Stimulated activated CD4-positive, alpha-beta T cell treated with anti-CD3 and anti-CD28 coated beads, TNF-alpha, amount 100 ng/mL, for 4 hours (primary cell): ENCODE measurements at places on chromosomes 5 and 9.

DNA sequence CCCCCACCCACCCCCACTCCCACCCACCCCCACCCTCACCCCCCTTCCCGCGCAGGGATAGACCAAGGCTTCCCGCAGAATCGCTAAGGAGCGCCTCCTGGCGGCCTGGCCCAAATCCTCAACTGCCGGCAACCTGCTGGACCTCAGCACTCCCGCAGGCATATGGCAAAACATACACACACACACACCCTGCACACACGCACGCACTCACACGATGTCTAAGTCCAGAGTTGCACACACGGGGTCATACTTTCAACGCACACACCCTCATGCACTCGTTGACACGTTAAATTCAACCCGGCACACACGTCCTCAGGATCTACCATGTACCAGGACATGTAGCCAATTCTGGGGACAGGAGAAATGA is 1.7 kb downstream of the CPLX2 start:
- DNase-seq = no peak

- no peak for DNase-seq
Observed at GRCh38 chr5:39140558-39141168, 66.5 kb upstream of the RICTOR start.

- no peak for DNase-seq
Observed at GRCh38 chr5:62419609-62420008, 7.0 kb downstream of the IPO11 start.

DNA sequence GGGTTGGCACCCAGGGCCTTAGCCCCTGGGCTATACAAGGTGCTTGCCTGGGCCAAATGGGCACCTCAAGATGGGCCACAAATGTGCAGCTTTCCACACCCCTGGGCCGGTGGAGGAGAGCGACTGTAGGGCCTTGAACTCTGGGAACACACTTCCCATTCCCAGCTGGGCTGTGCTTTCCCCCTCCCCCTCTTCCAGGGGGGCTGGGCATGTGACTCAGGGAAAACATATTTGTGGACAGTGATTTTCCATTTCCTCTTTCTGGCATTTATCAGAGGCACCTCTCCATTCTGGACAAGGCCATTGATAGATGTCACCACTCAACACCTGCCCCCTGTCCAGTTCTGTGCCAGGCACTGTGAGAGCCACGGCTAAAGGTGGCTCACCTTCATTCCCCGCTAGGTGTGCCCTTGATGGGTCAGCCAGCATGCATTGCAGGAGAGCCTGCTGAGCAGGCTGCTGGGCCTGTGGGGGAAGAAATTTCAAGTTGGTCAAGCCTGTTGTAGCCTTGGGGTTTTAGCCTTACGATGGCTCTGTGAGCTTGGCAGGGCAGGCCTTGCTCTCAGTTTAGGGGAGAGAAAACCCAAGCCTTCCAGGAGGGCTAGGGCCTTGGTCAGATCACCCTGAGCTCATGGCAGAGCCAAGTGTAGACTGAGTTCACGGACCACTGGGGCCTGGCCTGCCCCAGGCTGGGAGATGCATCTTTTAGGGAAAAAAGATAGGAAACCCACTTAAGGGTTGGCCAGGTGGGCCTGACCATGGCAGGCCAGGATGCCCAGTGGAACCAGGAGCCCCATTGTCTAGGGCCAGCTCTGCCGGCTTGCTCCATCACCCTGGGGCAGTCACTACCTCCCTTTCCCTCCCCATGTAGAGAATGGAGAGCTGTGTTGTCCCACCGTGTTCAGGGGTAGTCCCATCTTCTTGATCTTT is 113.9 kb downstream of the DAB2IP start:
- no peak for DNase-seq

DNA sequence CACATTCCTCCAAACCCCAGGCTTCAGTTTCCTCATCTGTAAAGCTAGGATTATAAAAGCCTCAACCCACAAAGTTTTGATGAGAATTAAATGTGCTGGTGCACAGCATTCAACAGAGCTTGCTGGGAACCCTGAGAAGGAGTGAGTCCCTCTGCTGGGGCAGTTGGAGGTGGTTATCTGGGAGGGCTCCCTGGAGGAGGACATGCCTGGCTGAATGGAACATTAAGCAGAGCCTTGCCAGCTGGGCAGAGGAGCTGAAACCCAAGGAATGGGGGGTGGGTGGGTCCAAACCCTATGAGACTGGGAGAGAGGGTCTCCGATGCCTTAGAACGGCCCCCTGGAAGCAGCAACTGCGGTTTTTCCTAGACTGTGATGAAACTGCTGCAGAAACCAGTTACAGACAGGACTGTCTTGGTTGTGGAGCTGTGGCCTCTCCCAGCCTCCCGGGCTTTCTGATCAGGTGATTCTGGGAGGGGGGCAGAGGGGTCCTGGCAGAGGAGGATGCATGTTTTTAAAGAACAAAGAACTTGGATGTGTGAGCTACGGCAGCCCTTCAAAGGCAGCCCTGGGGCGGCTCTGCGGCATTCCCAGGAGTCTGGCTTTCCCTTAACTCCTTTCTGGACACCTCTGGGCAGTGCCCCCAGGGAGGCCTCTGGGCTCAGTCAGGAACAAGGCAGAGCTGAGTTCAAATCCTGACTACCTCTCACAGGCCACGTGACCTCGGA is 20.8 kb downstream of the FIBCD1 start:
- DNase-seq = no peak

DNA sequence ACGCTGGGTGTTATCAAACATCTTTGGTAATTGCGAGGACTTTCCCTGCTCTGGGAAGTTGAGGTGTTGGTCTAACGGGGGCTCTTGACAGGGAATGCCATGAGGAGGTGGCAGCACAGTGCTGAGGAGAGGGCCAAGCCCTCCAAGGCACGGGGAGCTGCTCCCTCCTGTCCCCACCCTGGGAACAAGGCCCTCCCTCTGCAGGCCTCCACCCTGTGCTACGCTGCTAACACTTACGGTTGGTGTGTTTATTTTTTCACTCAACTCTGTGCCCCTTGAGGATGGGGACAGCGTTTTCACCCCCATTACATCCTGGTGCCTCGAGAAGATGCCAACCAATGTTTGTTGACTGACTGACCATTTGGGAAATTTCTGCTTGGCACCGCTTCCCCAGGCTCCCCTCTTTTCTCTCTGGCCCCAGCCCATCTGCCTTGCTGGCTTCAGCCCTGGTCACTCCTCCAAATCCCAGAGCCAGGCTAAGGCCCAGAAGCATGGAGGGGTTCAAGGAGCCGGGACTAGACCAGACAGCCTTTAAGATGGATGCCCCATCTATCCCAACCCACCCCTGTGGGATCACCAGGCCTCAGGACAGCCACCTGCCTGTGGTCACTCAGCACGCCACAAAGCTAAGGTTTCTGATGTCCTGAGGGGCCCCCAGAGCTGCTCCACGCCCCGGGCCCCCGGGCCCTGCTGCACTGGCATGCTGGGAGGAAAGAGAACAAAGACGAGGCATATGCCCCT is 125.7 kb downstream of the BARX1 start:
- no peak for DNase-seq

GRCh38 chr9:95078939-95079338 is 238.6 kb downstream of the FANCC start:
- no peak for DNase-seq

DNA sequence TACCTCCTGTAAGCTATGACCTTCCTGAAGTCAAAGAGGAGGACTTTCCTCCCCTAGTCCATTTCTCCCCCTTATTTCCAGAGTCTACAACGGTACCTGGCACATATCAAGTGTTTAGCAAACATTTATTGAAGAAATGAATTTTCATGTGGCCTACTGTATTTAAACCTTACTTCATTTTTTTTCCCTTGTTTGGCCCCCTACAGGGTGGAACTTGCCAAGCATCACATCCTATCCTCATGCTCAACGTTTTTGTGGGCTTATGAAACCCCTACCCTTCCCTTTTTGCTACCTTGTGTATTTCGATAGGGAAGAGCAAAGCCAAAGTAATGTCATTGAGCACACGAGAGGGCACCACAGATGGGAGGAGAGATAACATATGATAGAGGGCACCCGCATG is 1857.8 kb upstream of the WWC1 start:
- no peak for DNase-seq

- DNase-seq = no peak
Observed at GRCh38 chr5:147310059-147310704, 75.4 kb downstream of the STK32A start.

DNA sequence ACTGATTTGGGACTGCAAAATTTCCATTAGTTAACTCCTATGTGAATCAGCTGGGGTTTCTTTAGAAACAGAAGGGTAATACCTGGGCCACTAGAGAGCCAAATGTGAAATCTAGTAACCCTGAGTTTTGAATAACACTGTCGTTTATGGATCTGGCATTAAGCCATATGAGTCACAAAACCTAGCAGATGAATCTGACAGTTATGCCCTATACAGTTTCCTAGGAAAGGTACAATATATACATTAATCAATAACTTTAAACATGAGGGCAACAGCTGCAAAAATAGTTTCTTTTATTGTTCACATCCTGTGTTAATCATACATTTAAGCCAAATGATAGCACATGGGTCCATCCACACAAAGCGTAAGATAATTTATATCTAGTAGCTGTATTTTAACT is 56.9 kb downstream of the PAM start:
- no peak for DNase-seq

GRCh38 chr9:121071370-121071755 is 3.4 kb upstream of the CNTRL start:
- DNase-seq = no peak

DNA sequence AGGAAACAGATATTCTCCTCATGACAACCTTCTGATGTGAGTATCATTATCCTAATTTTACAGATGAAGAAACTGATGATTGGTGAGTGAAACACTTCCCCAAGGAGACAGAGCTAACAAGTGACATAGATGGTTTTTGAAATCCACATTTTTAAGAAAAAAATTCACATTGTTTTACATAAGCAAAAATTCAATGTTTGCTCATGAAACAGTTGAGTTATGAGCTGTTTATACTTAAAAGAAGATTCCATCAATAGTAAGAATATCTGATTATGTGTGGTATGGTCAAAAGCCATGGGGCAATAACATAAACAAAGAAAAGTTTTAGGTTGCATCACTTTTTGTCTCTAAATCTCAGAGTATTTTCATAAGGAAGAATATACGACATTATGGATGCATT is 167.9 kb upstream of the PAPPA start:
- DNase-seq = no peak

DNA sequence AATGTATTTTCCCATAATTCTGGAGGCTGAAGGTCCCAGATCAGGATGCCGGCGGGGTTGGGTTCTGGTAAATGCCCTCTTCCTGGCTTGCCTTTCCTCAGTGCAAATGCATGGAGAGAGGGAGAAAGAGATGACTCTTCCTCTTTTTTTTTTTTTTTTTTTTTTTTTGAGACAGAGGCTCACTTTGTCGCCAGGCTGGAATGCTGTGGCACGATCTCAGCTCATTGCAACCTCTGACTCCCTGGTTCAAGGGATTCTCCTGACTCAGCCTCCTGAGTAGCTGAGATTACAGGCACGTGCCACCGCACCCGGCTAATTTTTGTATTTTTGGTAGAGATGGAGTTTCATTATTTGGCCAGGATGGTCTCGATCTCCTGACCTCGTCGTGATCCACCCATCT is 300.0 kb upstream of the TAS2R1 start:
- DNase-seq = no peak

DNA sequence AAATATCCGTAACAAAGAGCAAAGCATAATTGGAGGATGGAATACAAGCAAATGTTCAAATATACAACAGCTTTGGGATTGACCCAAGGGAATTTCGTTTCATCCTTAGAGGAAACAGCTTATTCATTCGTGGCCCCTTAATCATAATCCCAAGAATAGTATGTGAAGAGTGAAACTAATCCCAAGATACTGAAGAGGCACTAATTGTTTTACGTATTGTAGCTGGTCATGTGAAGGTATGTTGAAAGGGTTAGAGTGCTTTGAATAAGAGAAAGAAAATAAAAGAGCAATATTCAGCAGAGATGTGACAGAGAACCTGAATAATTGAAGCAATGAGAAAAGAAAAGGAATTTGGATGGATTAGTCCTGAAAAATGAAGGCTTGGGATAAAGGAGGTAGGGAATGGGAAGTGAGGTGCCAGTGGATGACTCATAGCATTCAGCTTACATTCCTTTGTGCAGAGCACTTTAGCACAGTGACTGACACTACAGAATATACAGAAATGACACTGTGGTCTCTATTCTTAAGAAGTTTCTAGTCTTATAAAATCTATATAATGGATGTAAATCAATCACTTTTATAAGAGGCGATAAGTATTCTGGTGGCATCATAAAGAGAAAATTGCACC is 221.9 kb downstream of the TLR4 start:
- DNase-seq = no peak

- no peak for DNase-seq
Observed at GRCh38 chr9:137879566-137880150, 2.1 kb downstream of the CACNA1B start.

DNA sequence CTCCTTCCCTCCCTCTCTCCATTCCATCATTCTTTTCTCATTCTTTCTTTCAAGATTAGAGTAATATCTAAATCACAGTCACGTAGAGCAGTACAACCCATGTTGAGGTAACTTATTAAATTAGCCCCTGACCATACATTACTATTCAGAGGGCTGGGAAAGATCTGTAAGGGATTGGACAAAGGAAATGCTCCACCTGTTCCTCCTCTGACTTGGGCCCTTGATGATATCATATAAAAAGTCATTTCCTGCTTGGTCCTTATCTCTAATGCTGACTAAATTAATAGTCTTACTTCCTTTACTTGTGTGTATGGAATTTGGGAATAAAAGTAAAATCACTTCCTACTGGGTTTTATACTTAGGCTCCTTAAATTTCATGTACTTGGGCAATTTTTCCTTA is 40.8 kb downstream of the SNX18 start:
- no peak for DNase-seq

DNA sequence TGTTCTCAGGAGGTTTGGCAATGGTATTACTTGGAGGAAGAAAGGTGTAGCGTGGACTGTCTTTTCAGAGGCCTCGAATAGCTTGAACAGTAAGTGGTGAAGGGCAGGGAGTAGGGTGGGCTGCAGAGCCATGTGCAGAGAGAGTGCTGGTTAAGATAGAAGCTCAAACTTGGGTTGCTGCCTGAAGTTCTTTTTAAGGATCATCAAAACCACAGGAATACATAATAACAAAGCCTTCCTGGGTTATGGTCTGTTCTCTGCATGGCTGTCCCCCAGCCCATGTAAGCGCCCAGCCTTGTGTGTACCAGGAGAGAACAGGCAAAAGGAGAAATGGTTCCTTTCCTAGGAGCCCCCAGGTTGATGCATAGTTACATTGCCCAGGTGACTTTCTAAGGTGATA is 43.9 kb downstream of the RCL1 start:
- DNase-seq = no peak

GRCh38 chr9:32703635-32704034 is 68.2 kb upstream of the TAF1L start:
- DNase-seq = no peak

- no peak for DNase-seq
Observed at GRCh38 chr9:129198319-129199043, 20.4 kb upstream of the IER5L start.

GRCh38 chr5:77758141-77758938 is 17.8 kb downstream of the TBCA start:
- no peak for DNase-seq

DNA sequence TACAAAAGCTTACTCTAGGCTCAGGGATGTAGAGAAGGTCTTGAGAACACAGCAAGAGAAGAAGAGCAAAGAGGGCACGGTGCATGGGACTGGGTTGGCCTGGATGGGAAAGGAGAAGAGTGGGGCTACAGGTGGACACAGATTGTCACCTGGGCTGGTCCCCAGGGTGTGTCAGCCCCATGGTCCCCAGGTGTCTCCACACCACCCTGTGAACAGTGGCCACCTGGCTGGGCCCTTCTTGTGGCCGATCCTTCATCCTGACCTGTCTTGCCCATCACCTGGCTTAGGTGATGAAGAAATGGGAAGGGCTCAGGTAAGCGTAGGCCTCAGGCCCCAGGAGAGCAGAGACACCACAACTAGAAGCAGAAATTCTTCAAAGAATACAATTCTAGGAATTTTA is 188.9 kb downstream of the TENT4A start:
- no peak for DNase-seq

GRCh38 chr5:167271511-167271910 is 1019.9 kb upstream of the WWC1 start:
- DNase-seq = no peak
